ENCODE measurements at places on chromosomes 6 and 20.

DNA sequence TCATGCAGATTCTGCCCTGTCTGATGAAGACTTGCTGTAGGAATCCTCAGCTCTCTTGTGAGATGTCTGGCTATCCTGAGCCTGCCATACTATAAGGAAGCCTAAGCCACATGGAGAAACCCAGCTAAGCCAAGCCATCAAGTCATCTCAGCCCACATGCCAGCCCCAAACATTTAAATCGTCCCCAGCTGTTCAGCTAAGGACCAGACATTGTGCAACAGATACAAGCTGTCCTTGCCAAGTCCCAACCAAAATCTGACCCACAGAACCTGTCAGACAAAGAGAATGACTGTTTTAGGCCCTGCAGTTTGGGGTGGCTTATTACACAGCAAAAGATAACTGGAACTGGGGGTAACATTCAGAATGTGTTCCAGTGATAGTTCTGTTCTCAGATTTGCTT is 36.8 kb upstream of the FOXC1 start:
- no peak for DNase-seq

- no peak for DNase-seq
These were observed 3.1 kb downstream of the HM13 start for GRCh38 chr20:31517373-31517772.

DNA sequence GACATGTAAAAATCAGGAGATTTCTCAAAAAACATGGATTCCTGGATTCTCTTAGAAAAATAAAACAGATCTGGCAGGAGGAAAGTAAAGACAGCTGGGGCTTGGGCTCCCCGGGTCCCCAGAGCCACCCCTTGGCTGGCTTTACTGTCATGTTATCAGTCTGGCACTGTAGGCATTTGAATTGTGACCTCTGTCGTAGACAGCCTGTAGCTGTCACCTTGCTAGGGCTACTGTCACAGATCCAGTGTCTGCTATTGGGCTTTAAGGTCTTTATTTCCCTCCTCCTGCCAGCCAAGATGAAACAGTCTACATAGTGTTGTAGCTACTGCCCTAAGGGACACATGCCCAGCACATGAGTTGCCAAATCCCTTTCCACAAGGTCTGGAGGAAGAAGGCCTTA is 37.5 kb downstream of the ABRACL start:
- DNase-seq, result no peak

GRCh38 chr6:15620611-15621010 is 42.2 kb downstream of the DTNBP1 start:
- no peak for DNase-seq

- DNase-seq, result no peak
These were observed 275.3 kb downstream of the FARS2 start for GRCh38 chr6:5536644-5537043.

Data from activated effector memory CD4-positive, alpha-beta T cell treated with Interleukin-2 at 50 U/mL for 16 hours (primary cell).